ENCODE measurements at places on chromosomes 5 and 9.

DNA sequence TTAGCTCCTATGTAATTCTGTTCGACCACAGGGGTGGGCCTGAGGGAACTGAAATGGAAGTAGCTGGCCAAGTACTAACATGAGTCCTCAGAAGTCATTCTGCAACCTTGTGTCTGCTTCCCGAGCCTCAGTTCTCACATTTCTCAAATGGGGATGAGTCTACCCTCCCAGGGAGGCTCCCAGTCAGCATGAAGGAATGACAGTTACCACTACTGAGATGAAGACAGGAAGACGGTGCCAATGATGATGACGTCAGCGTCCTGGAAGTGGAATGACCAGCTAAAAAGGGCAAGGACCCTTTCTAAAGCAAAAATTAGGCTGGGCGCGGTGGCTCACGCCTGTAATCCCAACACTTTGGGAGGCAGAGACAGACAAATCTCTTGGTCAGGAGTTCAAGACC is 6.8 kb downstream of the PIP5KL1 start:
- no peak for DNase-seq

- no peak for DNase-seq
Measured at GRCh38 chr5:68303754-68304420, 88.3 kb downstream of the PIK3R1 start.

DNA sequence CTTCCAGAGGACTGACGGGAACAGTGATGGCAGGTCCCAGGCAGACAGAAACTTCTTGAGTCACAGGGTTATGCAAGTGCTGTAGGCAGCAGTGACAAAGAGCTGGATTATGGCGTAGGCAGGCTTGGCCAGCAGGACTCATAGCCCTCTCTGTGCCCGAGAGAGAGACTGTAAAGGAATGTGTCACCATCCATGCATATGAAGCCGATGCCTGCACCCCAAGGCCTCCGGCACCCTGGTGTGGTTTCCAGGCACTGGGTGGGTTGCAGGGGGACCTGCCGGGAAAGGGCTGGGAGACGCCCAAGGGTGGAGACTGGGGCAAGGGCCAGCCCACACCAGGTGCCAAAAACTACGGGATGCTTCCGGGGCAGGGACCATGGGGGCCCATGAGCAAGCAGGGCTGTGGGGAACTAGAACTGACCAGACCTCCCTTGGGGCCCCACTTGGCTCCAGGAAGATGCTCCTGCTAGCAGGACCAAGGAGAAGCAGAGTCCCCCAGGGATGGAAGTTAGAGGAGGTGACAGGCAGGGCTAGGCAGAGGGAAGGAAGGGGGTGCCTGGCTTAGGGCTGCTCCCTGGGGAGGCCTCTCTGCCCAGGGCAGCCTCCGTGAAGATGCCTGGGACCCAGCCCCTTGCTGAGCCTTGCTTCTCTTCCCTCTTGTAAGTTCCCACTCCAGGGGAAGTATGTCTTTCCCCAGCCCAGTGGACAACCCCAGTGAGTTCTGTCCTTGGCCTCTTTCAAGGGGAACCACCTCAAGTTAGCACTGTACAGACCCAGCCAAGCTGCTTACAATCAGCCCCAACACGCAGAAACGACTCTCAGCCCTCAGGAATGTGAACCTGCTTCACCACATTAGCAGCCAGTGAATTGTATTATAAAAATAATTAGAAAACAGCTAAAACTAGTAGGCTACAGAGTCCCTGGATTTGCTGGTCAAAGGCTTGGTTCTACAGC is 10.5 kb upstream of the IPPK start:
- no peak for DNase-seq

DNA sequence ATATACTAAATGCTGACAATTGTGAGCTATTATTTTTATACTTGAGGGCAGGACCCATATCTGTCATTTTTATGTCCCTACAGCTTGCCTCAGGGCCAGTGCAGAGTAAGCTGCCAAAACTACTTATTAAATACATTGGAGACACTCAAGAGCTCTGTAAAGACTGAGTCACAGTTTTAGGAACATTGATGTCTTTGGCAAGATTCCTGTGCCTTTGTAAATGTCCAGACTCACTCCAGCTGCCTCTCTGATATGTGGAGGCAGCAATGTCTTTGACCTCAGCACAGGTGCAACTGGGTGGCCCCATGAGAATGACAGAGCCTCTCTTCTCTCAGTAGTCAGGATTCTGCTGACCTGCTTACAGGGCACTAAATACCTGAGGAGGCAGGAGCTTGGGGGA is 363.2 kb downstream of the OSTF1 start:
- DNase-seq: no peak

- no peak for DNase-seq
Measured at GRCh38 chr5:67528953-67529352, 332.4 kb upstream of the CD180 start.

- peak; percentile 88 for DNase-seq
Measured at GRCh38 chr9:136485049-136486045, 2.5 kb upstream of the SEC16A start.

- no peak for DNase-seq
Measured at GRCh38 chr5:57231607-57232006, 57.7 kb downstream of the GPBP1 start.

- no peak for DNase-seq
Measured at GRCh38 chr5:43363445-43364152, 48.6 kb downstream of the CCL28 start.

DNA sequence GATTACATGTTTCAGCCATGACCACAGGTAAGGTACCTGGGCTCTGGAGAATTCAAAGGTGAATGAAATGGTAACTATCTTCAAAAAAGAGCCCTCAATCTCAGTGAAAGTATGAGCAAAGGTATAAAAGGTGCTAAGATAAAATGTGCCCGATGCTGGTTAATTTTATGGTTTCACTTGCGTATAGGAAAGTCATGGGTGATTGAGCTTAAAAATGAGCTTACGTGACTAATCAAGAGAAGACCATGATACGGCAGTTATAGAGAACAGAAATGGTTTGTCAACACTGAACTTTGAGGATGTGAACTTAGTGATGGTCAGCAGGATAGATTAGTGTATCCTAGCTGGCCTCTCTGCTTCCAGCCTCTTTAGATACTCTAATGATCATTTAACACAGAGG is 320.1 kb downstream of the DEPDC1B start:
- no peak for DNase-seq

GRCh38 chr5:39019254-39019653 is 54.9 kb downstream of the RICTOR start:
- DNase-seq: no peak

DNA sequence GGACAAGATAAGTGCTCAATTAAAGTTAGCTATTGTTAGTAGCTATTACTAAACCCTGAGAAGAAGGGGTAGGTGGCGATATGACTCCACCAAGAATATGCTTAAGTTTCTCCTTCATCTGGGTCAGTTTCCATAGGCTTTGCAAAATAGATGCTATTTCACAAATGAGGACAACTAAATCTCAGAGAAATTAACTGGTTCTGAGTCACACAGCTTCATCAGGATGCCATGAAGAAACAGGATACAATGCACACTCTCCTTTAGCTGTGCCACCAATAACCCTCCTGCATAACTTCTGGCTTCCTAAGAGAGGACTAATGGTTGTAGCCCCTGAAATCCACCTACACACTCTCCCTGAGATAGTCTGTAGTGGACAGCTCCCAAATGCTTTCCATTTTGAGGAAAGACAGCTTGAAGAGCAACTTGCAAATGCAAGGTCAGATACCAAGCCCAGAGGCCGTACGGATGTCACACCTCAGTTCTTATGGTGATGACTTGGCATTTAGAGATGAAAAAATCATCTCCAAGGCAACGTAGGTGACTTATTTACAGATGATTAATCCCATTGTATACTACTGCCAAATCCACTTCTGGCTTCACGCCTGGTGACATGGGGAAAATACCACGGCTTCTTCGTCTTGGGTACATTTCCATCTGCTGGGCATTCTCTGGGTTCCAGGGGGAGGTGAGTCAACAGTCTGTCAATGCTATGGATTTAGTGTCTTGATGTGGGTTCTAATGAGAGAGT is 251.4 kb upstream of the IL12B start:
- DNase-seq: no peak

GRCh38 chr5:8720506-8720905 is 825.4 kb downstream of the SEMA5A start:
- DNase-seq: no peak

GRCh38 chr5:19555876-19556275 is 432.1 kb downstream of the CDH18 start:
- no peak for DNase-seq

- no peak for DNase-seq
Measured at GRCh38 chr5:180069589-180070247, 1.8 kb downstream of the RNF130 start.

DNA sequence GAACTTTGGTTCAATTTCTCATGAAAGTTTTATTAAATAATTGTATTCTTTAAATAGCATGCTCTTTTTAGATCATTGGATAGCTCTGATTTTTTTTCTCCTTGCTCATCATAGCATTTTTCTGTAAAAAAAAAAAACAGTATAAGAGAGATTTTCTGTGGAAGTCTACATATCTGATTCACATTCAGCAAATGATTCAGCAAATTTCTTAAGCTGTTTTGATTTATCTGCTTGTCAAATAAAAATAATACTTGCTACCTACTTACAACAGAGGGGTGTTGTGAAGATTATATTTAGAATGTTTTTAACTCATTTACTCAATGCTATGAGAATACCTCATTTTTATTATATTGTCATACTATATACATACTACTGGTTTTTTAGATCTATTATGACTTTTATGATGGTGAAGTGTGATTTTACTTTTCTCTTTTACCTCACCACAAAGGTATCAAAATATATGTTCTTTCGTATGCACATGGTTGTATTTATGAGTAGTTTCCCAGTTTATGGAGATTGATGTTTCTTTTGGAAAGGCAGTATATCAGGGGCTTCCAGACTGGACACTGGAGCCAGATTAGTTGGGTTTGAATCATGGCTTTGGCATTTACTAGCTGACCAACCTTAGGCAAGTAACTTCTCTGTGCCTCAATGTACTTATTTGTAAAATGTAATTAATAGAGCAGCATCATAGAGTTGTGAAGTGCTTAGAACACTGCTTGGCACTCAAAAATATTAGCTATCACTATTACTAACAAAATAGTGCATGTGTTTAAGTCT is 25.5 kb downstream of the TNPO1 start:
- no peak for DNase-seq

DNA sequence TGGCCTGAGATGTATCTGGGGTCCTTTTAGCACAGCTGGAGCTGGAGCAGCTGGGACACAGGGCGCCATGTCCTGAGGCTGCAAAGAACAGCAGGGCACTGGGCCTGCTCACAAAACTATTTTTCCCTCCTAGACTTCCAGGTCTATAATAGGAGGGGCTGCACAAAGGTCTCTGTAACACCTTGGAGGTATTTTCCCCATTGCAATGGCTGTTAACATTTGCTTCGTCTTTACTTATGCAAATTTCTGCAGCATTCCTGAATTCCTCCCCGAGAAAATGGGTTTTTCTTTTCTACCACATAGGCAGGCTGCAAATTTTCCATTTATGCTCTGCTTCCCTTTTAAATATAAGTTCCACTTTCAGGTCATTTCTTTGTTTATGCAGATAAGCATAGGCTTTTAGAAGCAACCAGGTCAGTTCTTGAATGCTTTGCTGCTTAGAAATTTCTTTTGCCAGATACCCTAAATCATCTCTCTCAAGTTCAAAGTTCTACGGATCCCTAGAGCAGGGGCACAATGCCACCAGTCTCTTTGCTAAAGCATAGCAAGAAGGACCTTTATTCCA is 130.8 kb downstream of the PCSK1 start:
- no peak for DNase-seq

GRCh38 chr5:33594006-33594405 is 153.2 kb downstream of the TARS1 start:
- DNase-seq: no peak

GRCh38 chr5:1704676-1705075 is 95.0 kb downstream of the MRPL36 start:
- DNase-seq: no peak

GRCh38 chr5:149940941-149941644 is 3.5 kb downstream of the PDE6A start:
- no peak for DNase-seq

DNA sequence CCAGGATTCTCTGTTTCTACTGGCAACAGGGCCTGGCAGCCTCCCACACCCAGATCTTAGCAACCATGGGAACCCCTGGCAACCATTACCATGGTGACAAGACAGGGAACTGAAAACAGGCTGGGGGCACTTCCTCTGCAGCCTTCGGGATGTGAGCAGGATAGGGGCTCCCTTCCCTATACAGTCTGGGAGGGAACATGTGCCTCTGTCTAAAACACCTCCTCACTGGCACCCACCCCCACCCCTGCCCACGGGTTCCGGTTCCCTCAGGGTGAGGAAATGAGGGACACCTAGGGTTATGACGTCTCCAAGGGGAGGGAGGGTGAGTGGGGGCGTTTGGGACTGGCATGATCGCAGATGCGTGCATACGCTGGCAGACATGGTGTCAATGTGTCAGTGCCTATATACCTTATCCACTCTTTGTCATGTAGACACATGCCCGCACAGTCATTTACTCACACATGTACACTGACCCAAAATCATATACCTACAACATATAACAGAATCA is 3.0 kb upstream of the DNAJB5 start:
- DNase-seq: peak; percentile 64

- no peak for DNase-seq
Measured at GRCh38 chr9:121956808-121957207, 136.3 kb downstream of the TTLL11 start.

DNA sequence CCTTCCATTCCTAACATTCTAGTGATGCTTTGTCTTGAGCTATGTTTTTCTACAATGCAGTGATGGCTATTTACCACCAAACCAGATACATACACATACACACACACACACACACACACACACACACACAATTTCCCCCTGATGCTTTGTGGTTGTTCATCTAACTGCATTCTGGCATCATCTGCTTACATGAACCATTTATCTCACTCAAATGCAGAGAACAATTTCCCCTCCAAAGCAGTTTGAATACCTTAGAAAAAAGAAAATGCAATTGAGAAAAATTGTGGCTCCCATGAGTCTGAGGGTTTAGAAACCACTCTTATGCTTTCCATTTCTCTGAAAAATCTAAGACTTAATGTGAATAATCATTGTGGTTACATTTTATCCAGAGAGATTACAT is 1024.8 kb downstream of the TLE4 start:
- no peak for DNase-seq

DNA sequence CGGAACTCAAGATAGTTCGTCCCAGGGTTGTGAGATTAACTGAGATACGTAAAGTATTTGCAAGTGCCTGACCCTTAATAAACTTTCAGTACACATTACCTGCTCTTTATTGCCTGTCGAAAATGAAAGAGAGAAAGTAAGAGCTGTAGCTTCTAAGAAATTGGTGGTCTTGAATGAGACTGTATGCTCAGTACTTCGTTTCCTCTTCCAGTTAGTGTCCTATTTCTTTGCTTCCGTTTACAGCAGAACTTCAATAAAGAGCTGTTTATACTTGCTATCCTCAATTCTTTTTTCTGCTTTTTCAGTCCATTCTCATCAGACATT is 534 bp downstream of the SRFBP1 start:
- DNase-seq: no peak

GRCh38 chr9:71364186-71364955 is 242.9 kb upstream of the TRPM3 start:
- no peak for DNase-seq

Measured in activated T-cell treated with anti-CD3 and anti-CD28 coated beads, Interleukin-2, amount 50 U/mL, for 24 hours (primary cell).